LHCN-M2 (cell line): ENCODE measurements at places on chromosomes 3 and 15. TPM values are rescaled to one million over a fixed set of nuclear protein-coding genes. Genes with fewer than 3 reads are reported as not detected.

The UBE2Q2 gene
- 59.4 and 60.6 TPM in 2 replicates for total RNA-seq

The C3orf20 gene
- not detected in 2 replicates for total RNA-seq

The SCN11A gene
- total RNA-seq = not detected in 2 replicates

The GOLGA6D gene
- not detected in 2 replicates for total RNA-seq

The SSUH2 gene
- 0.11 TPM in 1 of 2 replicates, not detected in the other for total RNA-seq

The CHDH gene
- total RNA-seq = under 0.01 TPM in 2 replicates

The RAB6B gene
- 0.32 and 0.69 TPM in 2 replicates for total RNA-seq

DNA sequence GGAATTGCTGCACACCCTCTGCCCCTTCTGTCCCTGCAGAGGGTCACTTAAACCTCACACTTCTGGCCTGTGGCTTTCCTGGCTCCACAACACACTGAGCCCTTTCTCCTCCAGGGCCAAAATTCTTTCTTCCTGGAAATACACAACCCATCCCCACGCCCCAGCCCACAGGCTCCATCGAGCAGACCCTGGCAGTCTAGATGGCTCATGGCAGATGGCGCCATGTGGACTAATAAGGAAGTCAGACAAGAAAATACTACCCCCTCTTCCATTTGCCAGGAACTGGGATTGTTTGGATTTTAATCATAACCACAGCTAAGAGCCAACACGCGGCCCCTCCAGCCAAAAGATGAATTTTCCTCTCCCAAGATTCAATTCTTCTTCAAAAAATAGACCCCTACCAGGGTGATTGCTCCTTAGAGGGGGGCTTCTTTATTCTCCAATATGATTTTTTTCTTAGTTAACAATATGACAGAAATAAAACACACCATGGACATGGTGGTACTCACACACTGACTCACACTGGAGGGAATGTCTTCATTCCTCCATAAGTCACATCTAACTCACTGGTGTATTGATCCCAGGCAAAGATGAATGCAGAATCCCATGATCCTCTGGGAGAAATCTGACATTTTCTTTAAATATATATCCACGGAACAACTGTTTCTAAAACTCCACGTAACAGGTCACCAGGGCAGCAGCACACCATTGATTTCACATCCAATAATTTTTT is 111.5 kb downstream of the NTRK3 start:
- DNase-seq = peak; percentile 28

DNA sequence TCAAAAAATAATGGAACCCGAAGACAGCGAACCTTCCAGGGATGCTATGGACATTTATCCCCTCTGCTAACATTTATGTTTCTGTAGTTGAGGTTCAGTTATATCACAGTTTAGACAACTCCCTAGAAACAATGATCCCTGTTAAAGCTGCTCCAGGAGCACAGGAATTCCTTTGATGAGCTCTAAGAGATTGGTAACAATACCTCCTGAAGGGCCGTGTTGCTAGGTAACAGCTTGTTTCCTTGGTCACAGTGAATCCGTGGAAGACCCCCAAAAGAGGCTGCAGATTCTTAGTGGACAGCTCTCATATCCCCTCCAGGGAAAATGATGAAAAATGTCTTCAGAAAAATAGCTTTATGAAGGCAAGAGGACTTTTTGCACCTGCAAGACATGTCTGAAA is 160.2 kb downstream of the SERPINI1 start:
- DNase-seq = no peak

DNA sequence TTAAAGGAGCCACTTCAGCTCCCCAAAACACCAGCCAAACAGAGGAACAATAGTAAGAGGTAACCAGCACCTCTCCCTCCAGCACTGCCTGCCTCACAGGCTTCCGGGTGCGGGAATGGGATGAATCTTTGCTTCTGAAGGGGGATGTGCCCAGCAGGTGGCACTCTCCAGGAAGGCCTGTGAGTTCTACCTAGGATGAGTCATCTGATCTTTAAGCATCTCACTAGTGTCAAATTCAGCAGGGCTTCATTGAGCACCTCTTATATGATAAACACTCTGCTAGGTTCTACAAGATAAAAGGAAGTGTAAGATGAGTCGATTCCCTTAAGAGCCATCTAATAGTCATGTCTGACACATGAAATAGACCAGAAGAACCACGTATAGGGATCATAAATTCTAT is 237.4 kb upstream of the UMPS start:
- peak; percentile 21 for DNase-seq

DNA sequence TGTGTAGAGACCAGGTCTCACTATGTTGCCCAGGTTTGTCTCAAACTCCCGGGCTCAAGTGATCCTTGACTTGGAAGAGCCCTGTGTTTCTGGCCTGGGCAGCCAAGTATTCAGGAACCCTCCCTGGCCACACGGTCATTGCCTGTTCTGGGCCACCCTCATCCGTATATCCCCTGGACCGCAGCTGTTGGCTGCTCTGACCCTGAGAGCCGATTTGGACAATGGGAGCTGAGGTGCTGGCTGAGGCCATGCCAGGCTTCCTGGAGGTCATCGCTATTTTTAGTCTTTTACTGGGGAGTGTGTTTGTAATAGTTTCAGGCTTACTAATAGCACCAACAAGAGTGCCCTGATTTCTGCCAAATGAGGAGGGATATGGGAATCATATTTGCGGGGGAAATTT is 60.7 kb downstream of the ADAMTS7 start:
- peak; percentile 73 for DNase-seq

- DNase-seq = peak; percentile 29
Measured at GRCh38 chr15:89442671-89443307, 53.6 kb downstream of the RHCG start.

DNA sequence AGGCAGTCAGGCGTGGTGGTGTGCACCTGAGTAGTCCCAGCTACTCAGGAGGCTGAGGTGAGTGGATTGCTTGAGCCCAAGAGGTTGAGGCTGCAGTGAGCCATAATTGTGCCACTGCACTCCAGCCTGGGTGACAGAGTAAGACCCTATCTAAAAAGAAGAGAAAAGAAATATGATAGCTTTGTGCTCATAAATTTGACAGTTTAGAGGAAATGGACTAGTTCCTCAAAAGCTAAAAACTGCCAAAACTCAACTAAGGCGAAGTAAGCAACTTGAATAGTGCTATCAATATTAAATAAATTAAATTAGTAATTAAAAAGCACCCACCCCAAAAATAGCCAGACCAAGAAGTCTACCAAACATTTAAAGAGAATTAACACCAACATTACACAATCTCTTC is 24.5 kb upstream of the SLC15A2 start:
- DNase-seq = no peak

- DNase-seq = peak; percentile 54
Measured at GRCh38 chr15:41465822-41466421, 27.8 kb upstream of the ITPKA start.

- DNase-seq = no peak
Measured at GRCh38 chr3:31247850-31248562, 284.7 kb upstream of the STT3B start.

- peak; percentile 70 for DNase-seq
Measured at GRCh38 chr3:135929670-135930069, 35.9 kb upstream of the PPP2R3A start.

DNA sequence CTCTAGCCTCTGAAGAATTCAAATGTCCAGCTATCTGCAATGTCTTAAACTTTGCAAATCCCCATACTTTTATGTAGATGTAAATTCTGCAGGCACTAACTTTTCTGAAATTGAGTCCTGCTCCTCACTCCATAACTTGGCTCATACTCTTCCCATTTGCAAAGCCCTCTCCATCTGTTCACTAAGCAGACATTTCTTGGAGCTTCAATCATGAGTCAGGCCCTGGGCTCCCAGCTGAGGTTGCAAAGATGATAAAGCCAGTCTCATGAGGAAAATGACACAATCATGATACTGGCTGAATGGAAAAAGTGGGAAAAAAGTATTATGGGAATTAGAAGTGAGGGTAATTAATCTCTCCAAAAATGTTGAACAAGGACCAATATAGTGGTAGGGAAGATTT is 507.6 kb downstream of the NR2F2 start:
- peak; percentile 10 for DNase-seq

- no peak for DNase-seq
Measured at GRCh38 chr3:1348547-1348946, 255.7 kb downstream of the CNTN6 start.

- DNase-seq = peak; percentile 37
Measured at GRCh38 chr3:8713901-8714759, 19.5 kb upstream of the CAV3 start.

DNA sequence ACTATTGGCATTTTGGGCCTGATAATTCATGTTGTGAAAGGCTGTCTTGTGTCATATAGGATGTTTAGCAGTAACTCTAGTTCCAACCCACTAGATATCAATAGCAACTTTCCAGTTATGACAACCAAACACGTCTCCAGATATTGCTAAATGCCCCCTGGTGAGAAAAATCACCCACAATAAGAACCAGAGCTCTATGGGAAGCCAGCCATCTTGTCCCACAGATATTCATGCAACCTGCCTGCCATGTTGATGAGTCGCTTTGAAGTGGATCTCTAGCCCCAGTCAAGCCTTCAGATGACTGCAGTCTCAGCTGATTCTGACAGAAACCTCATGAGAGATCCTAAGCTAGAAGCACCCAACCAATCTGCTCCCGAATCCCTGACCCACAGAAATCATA is 5.6 kb upstream of the TNIK start:
- no peak for DNase-seq

GRCh38 chr3:10808974-10809373 is 7.1 kb upstream of the SLC6A11 start:
- DNase-seq = no peak

DNA sequence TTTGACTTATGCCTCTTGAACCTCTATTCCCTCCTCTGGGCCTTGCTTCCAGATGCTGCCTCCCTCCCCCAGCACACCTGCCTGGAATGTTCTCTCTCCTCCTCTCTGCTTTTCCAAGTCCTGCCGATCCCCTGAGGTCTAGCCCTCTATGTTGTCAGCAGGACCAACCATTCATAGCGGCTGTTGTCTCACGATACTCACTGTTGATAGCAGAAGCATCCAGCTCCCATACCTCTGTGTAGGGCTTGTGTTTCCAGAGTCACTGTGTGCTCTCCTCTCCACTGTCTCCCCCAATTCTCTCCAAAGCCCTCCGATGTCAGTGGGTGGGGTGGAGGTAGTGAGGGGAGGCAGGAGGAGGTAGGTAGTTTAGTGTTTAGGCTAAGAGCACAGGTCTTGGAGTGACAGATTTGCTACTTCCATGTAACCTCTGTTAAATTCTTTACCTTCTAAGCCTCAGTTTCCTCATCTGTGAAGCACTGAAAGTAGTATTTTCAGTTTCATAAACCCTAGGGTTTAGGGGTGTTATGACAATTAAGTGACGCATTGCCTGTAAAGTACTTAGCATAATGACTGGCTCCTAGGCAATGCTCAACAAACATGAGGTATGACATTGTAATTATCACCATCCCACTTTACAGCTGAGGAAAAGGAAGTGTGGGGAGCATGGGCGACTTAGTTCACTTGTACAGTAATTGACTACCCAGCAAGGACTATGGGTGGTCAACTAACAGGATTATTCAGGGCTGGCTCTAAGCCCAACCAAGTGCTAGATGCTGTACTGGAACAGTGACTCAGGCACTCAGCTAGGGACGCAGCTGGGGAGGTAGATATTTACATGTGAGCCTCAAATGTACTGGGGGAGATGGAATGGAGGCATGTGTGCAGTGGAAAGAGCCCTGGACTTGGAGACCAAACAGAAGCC is 122.8 kb downstream of the CACNA1D start:
- DNase-seq = no peak

DNA sequence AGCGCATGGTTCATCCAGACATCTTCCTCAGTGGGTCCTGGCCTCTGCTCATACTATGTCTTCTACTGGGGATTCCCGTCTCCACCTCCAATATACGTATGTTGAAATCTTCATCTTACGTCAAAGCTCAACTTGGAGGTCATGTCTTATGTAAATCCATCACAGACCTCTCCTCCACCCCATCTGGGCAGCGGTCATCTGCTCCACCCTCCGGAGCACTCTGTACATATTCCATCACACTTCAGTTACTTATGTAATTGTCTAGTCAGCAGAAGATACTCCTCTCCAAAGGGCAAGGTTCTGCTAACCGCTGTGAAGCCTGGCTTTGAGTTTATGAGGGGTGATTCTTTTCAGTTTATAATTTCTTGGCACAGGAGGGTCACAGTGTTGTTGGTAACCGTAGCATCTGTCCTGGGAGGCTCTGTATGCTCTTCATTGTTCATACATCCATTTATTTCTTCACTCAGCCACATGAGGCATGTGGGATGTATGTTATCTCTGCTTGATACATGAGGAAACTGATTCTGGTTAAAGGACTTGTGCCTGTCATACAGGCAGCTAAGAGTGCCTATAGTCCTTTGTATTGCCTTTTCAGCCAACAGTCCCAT is 22.1 kb downstream of the MAP2K1 start:
- DNase-seq = no peak

- no peak for DNase-seq
Measured at GRCh38 chr3:35601959-35602358, 37.4 kb upstream of the ARPP21 start.

DNA sequence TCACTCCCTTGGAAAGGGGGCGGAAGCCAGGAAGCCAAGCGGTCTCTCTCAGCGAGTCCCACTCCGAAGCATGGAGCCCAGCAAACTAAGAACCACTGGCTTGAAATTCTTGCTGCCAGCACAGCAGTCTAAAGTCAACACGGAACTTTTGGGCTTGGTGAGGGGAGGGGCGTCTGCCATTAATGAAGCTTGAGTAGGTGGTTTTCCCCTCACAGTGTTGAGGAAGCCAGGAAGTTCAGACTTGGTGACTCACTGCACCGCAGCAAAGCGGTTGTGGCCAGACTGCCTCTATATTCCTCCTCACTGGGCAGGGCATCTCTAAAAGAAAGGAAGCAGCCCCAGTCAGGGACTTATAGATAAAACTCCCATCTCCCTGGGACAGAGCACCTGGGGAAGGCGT is 665.4 kb upstream of the CBLB start:
- no peak for DNase-seq

DNA sequence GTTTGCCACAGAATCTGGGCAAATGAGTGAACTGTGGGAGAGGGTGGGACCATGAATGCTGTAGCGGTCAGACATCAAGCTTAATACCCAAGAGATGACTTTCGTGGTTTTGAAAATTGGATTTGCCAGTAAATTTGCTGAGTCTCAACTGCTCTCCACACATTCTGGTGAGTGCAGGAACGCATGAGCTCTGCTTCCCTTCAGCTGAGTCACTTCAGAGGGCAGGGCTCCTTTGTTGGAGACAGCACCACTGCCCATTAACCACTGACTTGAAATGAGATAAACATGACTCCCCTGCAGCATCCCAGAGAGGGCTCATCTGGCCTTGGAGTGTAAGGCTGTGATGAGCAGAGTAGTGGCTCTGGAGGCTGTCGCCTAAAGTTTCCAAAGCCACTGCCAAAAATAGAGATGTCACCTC is 22.6 kb downstream of the RARRES1 start:
- peak; percentile 99 for DNase-seq

DNA sequence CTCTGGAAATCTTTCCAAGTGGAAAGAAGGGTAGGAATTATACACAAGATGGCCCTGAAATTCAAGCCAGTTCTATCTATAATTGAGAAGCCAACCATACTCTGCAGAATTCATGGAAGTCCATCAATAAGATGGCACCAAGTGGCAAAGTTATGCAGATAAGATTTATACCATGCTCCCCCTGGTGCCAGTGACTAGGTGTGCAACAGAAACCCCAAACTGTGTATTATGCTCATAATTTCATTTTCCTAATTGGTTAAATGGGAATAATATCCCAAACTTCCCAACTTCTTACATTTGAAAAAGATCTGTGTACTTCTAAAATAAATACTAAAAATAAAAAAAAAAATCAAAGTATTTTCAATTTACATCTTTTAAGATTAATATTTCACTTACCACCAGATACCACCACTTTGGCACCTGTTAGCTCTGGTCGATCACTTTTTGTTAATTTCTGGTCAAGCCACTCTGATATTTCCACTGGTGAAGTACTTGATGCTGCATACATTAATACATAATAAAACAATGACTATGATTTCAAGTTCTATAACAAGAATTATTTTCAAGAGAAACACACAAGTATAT is 25.9 kb downstream of the ETFA start:
- DNase-seq = peak; percentile 24
